ENCODE measurements at places on chromosomes 16 and 17.

- no peak for DNase-seq
Measured at GRCh38 chr17:63685041-63685440, 14.9 kb downstream of the LIMD2 start.

GRCh38 chr17:27544350-27545131 lies 86.4 kb upstream of the LGALS9 start:
- DNase-seq, result peak; percentile 82

DNA sequence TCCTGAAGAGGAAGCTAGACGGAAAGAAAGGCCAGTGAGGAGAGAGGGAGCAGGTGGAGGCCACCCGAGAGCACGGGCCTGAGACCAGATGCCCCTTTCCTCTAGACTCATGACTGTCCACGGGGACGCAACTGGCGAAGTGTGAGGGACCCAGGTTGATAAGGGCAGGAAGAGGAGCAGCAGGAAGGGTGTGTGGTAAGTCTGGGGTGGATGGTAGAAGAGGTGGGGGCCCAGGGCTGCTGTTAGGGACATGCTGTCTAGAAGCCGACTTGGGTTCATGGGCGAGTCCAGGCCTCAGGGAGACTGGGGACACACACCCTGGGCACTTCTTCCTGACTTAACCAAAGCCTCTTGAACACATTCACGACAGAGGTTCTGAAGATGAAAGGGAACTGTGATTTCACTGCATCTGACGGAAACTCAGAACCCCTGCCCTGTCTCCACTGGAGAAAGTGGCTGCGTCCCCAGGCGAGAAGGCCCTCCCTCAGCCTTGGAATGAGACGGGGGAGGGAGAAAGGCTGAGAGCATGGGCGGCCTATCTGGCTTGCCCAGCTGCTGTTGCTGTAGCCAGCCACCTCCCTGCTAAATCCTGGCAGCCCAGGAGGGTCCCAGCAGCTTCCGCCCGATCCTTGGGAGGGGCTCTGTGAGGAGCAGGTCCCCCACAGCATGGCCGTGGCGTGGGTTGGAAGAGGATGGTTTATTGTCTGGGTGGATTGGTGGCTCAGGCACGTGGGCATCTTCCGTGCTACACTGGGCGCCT lies 6.0 kb downstream of the HIC1 start:
- DNase-seq, result no peak

GRCh38 chr17:73215447-73215846 lies 22.6 kb downstream of the COG1 start:
- DNase-seq, result no peak

GRCh38 chr17:71681427-71682173 lies 439.2 kb upstream of the SOX9 start:
- no peak for DNase-seq

DNA sequence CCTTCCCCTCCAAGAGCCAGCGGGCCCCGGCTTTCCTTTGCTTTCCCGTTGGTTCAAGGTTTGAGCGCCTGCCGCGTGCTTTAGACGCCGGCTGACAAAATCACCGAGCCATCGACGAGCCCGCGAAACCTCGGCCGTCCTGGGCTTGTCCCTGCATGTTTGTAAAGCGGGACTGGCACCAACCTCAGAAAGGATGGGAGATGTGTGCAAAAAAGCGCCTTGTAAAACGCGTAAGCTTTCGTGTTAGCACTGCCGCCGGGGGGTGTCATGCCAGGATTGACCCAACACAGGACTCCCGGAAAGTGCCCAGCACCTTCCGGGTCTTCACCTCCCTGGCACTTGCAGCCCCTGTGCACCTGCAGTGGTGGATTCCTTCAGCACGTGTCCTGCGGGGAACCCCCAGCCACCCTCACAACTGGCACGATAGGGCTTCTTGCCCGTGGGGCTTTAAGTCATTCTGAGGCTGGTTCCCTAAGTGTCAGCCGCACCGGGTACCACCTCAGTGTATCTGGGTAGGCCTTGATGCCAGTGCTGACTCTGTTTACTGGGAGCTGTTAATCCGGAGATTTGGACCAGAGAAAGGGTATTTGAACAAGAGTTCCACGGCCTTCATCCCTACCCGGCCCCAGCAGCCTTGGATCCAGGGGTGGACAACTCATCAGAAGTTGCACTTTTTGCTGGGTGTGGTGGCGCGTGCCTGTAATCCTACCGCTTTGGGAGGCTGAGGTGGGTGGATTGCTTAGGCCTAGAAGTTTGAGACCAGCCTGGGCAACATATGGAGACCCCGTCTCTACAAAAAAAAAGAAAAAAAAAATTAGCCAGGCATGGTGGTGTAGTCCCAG lies 817 bp downstream of the NDUFAF8 start:
- DNase-seq, result peak; percentile 31

DNA sequence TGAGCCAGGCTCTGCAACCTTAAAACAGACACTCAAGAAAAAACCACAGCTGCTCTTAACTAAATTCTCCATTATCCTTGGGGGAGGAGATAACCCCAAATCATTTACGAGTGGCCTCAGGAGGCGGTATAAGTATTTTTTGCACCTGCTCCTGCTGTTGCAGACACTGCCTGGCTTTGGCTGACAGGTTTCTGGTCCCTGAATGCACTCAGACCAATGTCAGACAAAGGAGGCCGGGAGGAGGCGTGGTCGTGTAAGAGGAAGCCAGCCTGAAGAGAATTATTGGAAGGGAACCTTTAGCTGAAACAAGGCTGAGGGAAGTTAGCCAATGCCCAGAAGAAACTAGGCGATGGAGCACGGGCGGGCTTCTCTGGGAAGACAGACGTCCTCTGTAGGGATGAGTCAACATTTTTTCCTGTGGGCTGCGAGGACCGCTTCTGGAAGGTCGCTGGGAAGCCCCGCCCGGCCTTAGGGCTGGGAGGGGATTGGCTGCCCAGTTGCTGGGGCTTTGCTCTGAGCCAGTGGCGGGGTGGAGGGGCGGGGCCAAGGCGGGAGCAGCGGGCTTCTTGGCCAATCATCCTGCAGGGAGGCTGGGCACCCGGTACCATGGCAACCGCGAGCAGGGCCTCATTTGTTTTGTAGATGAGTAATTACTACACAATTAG lies 82.3 kb downstream of the CCDC182 start:
- DNase-seq, result no peak

- DNase-seq, result no peak
Measured at GRCh38 chr17:83123896-83124801, 44.7 kb downstream of the METRNL start.

DNA sequence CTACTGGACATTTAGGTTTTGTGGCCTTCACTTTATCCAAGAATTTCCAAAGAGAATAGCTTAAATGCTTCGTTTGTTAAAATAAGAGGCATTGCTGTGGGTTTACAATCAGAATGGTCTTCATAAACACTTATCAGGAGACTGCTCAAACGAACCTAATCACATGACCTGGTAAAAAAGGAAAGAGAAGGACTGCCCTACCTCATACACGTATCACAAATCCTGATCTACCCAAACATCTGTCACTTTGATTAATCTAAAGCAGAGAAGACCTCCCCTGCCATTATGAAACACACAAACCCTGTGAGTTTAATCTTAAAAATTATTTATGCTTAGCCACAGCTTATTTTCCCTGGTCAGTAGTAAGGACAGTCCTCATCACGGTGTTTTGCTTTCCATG lies 76.6 kb downstream of the PARN start:
- DNase-seq, result no peak

- no peak for DNase-seq
Measured at GRCh38 chr17:78935419-78936323, 10.5 kb upstream of the TIMP2 start.

DNA sequence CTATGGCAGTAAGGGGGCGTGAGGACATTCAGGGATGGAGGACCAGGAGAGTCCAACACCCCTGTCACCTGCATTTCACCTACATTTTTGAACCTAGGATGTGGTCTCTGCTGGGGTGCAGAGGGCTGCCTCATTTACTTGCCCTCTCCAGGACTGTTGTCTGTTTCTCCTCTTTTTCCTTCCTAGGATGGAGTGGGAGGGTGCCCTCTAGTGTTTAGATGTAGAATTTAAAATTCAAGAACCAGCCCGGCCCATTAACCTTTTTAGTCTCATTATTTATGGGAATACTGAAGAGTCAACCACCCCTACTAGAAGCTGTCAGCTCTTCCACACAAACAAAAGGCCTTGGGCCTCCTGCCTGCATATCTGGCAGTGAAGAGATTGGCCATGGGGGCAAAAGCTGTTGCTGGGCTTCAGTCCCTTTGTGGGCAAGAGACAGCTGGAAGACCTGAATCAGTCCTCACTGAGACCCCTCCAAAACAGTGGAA lies 2.5 kb upstream of the STARD3 start:
- DNase-seq, result no peak
